ENCODE measurements at places on chromosomes 5 and 9. TPM values are rescaled to one million over a fixed set of nuclear protein-coding genes. Genes with fewer than 3 reads are reported as not detected.
A peak's percentile ranks its signal among the peaks of the same experiment; 100 is the strongest.

GRCh38 chr5:151673421-151673820 lies 13.3 kb downstream of the SPARC start:
- H3K4me3 ChIP-seq = no peak overlapping the region
- H3K36me3 ChIP-seq = no peaks in the 10 kb centered on the region
- H3K27ac ChIP-seq = no peak overlapping the region
- DNase-seq = no peak
- peaks cover 3% of the 10 kb centered on the region for H3K4me1 ChIP-seq

DNA sequence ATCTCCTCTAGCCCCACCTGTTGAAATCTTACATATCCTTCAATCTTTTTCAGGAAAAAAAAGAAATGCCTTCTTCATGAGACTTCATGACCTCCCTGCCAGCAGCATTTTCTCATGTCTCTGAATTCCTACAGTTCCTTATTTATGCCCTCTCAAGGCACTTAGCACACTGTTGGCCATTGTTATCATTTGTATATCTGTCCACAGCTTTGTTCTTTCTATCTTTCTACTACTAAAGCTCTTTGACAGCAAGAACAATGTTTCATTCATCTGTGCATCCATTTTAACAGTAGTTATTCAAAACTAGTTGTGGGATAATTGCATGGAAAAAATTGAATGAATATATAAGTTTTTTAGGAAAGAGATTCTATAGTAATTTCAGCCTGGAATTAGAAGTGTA lies 20.9 kb upstream of the GZMA start:
- H3K4me1 ChIP-seq = peaks cover 2% of the 10 kb centered on the region
- no peak for DNase-seq
- H3K4me3 ChIP-seq = no peak overlapping the region
- no peak overlapping the region for H3K27ac ChIP-seq
- peaks cover 13% of the 10 kb centered on the region for H3K36me3 ChIP-seq

DNA sequence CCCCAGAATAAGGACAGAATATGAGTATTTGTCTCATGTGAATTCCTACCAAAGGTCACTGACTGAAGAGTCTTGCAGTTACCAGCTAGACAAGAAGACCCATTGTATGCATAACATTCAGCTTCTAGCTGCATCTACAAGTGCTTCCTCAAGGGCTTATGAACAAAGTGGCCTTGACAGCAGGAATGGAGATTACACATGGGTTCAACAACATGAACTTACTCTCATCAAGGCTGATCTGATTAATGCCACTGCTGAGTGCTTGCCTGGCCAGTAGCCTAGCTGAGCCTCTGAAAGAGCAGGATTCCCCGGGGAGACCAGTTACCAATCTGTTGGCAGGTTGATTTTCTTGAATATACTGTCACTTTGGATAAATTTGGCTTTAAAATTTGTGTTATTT lies 76.7 kb upstream of the CHD1 start:
- no peak overlapping the region for H3K4me3 ChIP-seq
- DNase-seq = no peak
- H3K4me1 ChIP-seq = peaks cover 17% of the 10 kb centered on the region
- H3K27me3 ChIP-seq = no peaks in the 10 kb centered on the region

- no peak overlapping the region for H3K4me3 ChIP-seq
- peaks cover 43% of the 10 kb centered on the region for H3K4me1 ChIP-seq
- H3K36me3 ChIP-seq = peaks cover 20% of the 10 kb centered on the region
- H3K27ac ChIP-seq = no peak overlapping the region
These were observed 95.0 kb downstream of the PCSK5 start for GRCh38 chr9:75985515-75985914.

DNA sequence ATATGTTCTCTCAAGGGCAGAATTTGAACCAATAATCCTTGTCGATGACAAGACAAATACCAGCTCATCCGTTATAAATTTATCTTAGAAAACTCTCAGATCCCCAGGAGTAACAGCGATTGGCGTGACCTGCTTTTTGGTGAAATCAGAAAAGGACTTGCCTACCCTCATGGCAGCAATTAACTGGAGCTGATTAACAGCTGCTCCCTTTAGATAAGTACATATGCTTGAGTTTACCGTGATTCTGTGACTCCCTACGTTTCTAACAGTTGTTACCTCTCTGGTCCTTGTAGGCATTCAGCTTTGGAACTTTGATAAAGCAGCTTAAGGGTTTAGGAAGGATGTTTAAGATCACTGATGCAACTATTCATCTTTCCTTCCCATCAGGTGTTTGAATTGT lies 2.6 kb downstream of the INVS start:
- DNase-seq = no peak
- H3K4me3 ChIP-seq = no peak overlapping the region

DNA sequence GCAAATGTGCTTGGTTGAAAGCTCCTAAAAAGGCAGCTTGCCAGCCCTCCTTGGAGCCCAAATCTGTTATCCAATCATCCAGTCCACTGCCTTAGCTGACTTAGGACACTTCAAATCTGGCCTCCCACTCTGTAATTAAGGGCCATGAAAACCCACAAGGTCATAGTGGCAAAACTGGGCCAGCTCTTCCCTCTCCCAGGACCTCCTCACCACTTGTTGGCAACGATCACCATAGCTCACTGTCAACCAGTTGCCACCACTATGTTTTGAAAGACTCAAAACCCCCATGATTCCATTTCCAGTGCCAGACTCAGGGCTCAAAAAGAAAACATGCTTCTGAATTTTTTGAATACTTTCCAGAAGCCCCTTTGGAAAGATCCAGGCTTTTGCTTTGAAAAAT lies 107.5 kb downstream of the NREP start:
- peaks cover 4% of the 10 kb centered on the region for H3K27me3 ChIP-seq
- H3K36me3 ChIP-seq = no peaks in the 10 kb centered on the region
- no peak overlapping the region for H3K27ac ChIP-seq
- no peak overlapping the region for H3K4me3 ChIP-seq

DNA sequence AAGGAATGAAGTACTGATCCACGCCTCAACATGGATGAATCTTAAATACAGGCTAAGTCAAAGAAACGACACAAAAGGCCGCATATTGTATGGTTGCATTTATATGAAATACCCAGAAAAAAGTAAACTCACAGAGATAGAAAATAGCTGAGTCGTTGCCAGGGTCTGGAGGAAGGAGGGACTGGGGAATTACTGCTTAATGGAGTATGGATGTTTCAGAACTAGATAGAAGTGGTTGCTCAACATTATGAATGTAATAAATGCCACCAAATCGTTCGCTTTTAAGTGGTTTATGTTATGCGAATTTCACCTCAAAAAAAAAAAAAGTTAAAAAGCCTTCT lies 784 bp upstream of the MSANTD3 start:
- peaks cover 2% of the 10 kb centered on the region for H3K36me3 ChIP-seq
- peaks cover 30% of the 10 kb centered on the region for H3K4me1 ChIP-seq
- no peak for DNase-seq
- H3K27ac ChIP-seq = peak overlapping the region; percentile 82
- H3K27me3 ChIP-seq = no peaks in the 10 kb centered on the region

GRCh38 chr5:179264783-179265513 lies 80.3 kb downstream of the ADAMTS2 start:
- H3K27me3 ChIP-seq = peaks cover 4% of the 10 kb centered on the region
- no peak for DNase-seq
- H3K4me1 ChIP-seq = no peaks in the 10 kb centered on the region
- no peaks in the 10 kb centered on the region for H3K36me3 ChIP-seq
- H3K27ac ChIP-seq = no peak overlapping the region
- H3K4me3 ChIP-seq = no peak overlapping the region

GRCh38 chr5:155106221-155106620 lies 92.7 kb downstream of the KIF4B start:
- H3K27me3 ChIP-seq = no peaks in the 10 kb centered on the region
- no peaks in the 10 kb centered on the region for H3K4me1 ChIP-seq
- H3K27ac ChIP-seq = no peak overlapping the region
- H3K36me3 ChIP-seq = no peaks in the 10 kb centered on the region
- DNase-seq = no peak

- H3K27ac ChIP-seq = no peak overlapping the region
- H3K27me3 ChIP-seq = peaks cover 6% of the 10 kb centered on the region
- H3K36me3 ChIP-seq = no peaks in the 10 kb centered on the region
- peaks cover 5% of the 10 kb centered on the region for H3K4me1 ChIP-seq
- DNase-seq = no peak
These were observed 96.1 kb upstream of the CDKN2B start for GRCh38 chr9:22105005-22105722.

GRCh38 chr5:123117989-123118388 lies 28.9 kb downstream of the PRDM6 start:
- DNase-seq = no peak
- H3K36me3 ChIP-seq = no peaks in the 10 kb centered on the region
- no peaks in the 10 kb centered on the region for H3K4me1 ChIP-seq
- no peak overlapping the region for H3K4me3 ChIP-seq
- peaks cover 15% of the 10 kb centered on the region for H3K27me3 ChIP-seq

DNA sequence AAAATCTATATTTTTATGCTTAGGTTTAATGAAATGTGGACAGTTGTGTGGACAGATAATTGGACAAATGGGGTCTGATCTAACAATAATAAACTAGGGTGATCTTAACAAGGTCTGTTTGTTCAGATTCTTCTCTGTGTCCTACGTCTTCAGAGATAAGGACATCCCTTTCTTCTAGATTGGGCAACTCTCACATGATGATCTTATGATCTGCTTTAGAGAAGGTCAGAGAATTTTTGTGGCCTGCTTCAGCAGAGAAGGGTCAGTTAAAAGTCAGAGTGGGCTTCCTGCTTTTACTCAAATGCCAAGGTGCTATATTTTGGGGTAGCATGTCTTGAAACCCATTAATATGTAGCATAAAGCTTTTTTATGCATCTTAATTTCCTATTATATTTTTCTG lies 63.8 kb upstream of the RGMB start:
- no peaks in the 10 kb centered on the region for H3K36me3 ChIP-seq
- no peak overlapping the region for H3K4me3 ChIP-seq
- DNase-seq = no peak
- no peaks in the 10 kb centered on the region for H3K4me1 ChIP-seq

- no peaks in the 10 kb centered on the region for H3K36me3 ChIP-seq
- H3K4me1 ChIP-seq = no peaks in the 10 kb centered on the region
- H3K27me3 ChIP-seq = no peaks in the 10 kb centered on the region
These were observed 1649.8 kb downstream of the EFNA5 start for GRCh38 chr5:106020894-106021293.

DNA sequence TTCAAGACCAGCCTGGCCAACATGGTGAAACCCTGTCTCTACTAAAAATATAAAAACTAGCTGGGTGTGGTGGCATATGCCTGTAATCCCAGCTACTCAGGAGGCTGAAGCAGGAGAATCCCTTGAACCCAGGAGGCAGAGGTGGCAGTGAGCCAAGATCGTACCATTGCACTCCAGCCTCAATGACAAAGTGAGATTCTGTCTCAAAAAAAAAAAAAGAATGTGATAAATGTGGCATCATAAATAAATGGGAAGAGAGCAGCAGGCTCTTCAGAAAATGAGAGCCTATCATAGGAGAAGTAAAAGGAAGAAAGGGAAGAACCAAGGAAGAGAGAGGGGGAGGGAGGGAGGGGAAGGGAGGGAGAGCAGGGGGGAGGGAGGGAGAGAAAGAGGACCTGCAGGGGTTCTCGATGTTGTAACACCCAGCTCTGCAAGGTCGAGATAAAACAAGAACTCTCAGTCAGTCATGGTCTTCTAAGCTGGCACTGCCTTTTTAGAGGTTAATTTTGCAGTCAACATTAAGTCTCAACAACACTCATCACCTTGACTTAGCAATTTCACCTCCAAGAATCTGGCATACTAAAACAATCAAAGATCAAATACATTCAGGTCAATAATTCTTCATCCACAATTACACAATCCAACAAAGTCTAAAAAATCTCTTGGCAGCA lies 68.7 kb upstream of the SIMC1 start:
- H3K27ac ChIP-seq = no peak overlapping the region
- H3K4me1 ChIP-seq = peaks cover 2% of the 10 kb centered on the region
- H3K36me3 ChIP-seq = no peaks in the 10 kb centered on the region
- no peak overlapping the region for H3K4me3 ChIP-seq
- no peaks in the 10 kb centered on the region for H3K27me3 ChIP-seq
- DNase-seq = no peak

GRCh38 chr5:39717176-39717897 lies 292.6 kb upstream of the DAB2 start:
- H3K27ac ChIP-seq = no peak overlapping the region
- no peak for DNase-seq
- H3K36me3 ChIP-seq = no peaks in the 10 kb centered on the region
- no peak overlapping the region for H3K4me3 ChIP-seq
- no peaks in the 10 kb centered on the region for H3K27me3 ChIP-seq

- no peak overlapping the region for H3K27ac ChIP-seq
- H3K4me1 ChIP-seq = no peaks in the 10 kb centered on the region
- no peak overlapping the region for H3K4me3 ChIP-seq
- no peaks in the 10 kb centered on the region for H3K27me3 ChIP-seq
These were observed 48.1 kb downstream of the PTCD2 start for GRCh38 chr5:72368271-72368670.

DNA sequence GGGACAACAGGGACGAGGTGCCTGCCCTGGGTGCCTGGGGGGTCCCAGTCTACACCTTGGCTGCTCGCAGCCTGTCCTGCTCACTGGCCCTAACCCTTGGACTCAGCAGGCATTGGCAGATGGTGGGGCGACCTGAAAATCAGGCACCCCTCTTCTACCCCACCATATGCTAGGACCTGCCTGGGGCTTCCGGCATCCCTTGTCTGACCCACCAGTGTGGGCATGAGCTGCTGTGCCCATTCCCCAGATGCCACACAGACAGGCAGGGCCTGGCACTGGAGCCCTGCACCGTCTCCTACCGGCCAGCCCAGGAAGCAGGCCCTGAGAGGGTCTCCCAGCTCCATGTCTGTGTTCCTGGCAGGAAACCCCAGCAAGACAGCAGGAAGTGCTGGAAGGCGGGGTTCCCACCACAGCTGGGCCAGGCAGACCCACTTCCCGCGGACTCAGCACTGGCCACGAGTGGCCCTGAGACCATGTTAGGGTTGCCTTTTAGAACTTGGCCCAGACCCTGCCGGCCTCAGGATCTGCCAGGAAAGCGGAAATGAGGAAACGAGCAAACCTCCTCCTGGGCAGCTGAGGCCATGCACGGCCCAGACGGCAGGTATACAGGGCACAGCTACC lies 3.1 kb downstream of the NINJ1 start:
- H3K36me3 ChIP-seq = peaks cover 24% of the 10 kb centered on the region
- H3K4me1 ChIP-seq = peaks cover 78% of the 10 kb centered on the region
- peak overlapping the region; percentile 94 for H3K4me3 ChIP-seq
- H3K27me3 ChIP-seq = no peaks in the 10 kb centered on the region

The LCN10 gene
- total RNA-seq = 1.0 TPM

The MXD3 gene
- 51.7 TPM for total RNA-seq

The NTRK2 gene
- total RNA-seq = 0.05 TPM

The NRG2 gene
- not detected for total RNA-seq

The ADAMTSL1 gene
- total RNA-seq = not detected

The DRD1 gene
- total RNA-seq = not detected

The CTNND2 gene
- total RNA-seq = not detected

The GABRB2 gene
- not detected for total RNA-seq

The TAF11L11 gene
- total RNA-seq = not detected

The IRX2 gene
- not detected for total RNA-seq

The LCN12 gene
- total RNA-seq = 1.9 TPM

The PCDHB11 gene
- total RNA-seq = not detected

The PLAC8L1 gene
- total RNA-seq = 0.40 TPM

All from activated naive CD4-positive, alpha-beta T cell treated with anti-CD3 and anti-CD28 coated beads for 36 hours (primary cell).